ENCODE measurements at places on chromosomes 13 and 19.

- DNase-seq: no peak
Measured at GRCh38 chr13:113141601-113141970, 16.9 kb upstream of the PROZ start.

GRCh38 chr13:30690282-30691188 is 44.8 kb upstream of the ALOX5AP start:
- no peak for DNase-seq

DNA sequence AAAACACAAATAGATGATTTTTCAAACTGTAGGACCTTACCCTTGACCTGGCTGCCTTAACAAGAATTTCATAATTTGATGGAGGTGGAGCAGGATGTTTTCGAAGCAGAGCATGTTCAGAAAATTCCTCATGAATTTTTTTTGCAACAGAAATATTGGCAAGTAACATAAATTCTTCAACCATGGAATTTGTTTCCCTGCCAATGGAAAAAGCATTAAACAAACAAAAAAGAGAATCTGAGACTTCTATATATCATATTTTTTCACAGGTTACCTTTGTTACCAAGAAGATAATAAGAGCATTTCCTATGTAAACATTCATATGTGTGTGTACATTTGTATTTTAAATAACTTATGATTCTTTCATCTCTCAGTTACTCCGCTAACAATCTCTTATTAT is 18.3 kb downstream of the DIS3 start:
- no peak for DNase-seq

GRCh38 chr19:18147396-18147795 is 5.6 kb upstream of the PIK3R2 start:
- no peak for DNase-seq

DNA sequence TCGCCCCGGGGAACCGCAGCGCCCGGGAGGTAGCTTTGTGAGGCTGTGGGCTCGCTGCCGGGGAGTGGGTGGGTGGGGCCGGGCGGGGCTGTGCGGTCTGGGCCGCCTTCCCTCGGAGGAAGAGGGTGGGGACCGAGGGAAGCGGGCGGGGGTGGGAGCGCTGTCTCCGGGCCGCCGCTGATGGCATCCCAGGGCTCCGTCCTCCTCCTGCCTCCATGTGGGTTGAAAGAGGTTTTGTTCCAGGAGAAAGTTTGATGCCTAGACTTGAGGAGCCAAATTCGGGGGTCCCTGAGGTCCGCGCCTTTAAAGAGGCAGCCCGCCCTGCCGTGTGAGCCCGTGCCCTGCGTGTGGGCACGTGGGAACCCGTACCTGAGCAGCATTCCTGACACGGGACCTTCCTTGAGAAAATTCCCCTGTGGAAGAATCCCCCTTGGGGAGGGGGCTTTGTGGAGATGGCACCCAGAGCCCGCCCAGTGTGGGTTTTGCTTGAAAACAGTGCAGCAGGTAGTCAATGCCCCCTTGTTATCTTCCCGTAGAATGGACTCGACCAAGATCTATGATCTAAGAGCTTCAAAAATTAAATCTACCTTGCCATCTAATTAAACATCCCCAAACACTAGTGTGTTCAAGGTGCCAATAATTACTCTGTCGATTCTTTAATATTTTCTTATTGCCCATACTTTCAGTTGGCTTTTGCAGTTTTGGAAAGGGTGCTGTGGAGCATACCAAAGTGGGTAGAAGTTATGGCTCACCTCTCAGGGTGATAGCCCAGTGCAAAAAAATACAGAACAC is 107.8 kb downstream of the RXFP2 start:
- DNase-seq: no peak

DNA sequence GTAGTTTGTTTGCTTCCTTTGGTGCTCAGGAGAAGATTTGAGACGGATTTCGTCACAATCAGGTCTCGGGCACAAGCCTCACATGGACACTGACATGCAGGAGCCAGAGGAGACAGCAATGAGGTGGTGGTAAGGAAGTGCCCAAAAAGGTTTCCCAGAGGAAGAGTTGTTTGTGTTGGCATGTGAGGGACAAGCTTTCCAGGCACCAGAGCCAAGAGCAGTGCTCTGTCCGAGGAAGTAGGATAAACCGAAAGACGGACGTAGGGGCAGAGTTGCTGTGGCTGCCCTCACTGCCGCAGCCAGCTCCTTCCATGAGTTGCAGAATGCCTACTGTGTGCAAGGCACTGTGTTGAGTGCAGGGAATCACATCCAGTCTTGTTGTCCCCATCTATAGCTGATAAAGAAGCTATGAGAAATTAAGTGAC is 27.7 kb downstream of the SAE1 start:
- DNase-seq: no peak

Data from activated CD8-positive, alpha-beta memory T cell treated with anti-CD3 and anti-CD28 coated beads for 4 hours (primary cell).